ENCODE measurements at places on chromosomes 7 and 10. TPM values are rescaled to one million over a fixed set of nuclear protein-coding genes. Genes with fewer than 3 reads are reported as not detected.

The LIPM gene
- 0.49 TPM for polyA plus RNA-seq

The ATOH7 gene
- 0.13 TPM for polyA plus RNA-seq

The GTF2IRD2 gene
- 19.3 TPM for polyA plus RNA-seq

The AQP1 gene
- polyA plus RNA-seq, result 91.9 TPM

The COL17A1 gene
- polyA plus RNA-seq, result 1.5 TPM

The GRM3 gene
- polyA plus RNA-seq, result 0.33 TPM

Measured in muscle of arm (tissue), 14 donors.